ENCODE measurements at places on chromosomes 6 and 20. TPM values are rescaled to one million over a fixed set of nuclear protein-coding genes. Genes with fewer than 3 reads are reported as not detected.

SNRPB2 gene
- 53.3 TPM for total RNA-seq

CD93 gene
- total RNA-seq = 48.4 TPM

CST2 gene
- not detected for total RNA-seq

RIPOR3 gene
- total RNA-seq = not detected

SLC26A8 gene
- total RNA-seq = not detected

GTSF1L gene
- total RNA-seq = not detected

HLA-DMB gene
- total RNA-seq = 0.34 TPM

C6orf132 gene
- total RNA-seq = under 0.01 TPM

Measured in dermis lymphatic vessel endothelial cell (primary cell).